CD4-positive, alpha-beta T cell (primary cell): ENCODE measurements at places on chromosomes 12 and 14.

DNA sequence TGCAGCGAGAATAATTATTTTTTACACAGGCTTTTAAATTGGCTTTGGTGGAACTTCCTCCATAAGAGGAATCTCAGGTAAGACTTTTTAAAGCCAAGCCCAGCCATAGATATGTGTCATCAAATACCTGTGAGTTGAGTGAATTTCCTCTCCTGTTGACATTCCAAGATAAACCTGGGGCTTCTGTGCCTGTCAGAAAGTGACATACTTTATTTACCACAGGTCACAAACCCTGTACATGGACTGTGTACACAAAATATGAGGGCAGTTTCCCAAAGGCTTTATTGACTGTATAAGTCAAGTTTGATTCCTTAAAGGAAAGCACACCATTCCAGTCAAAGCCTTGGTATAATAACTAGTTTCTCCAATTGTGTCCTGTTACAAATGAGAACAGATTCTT, 25.9 kb upstream of the SRSF5 start:
- DNase-seq, result no peak

- peak; percentile 48 for DNase-seq
These were observed 7.8 kb upstream of the DTX1 start for GRCh38 chr12:113048716-113049127.

GRCh38 chr12:97921979-97922722, 459.5 kb downstream of the RMST start:
- DNase-seq, result no peak

- DNase-seq, result no peak
These were observed 737 bp downstream of the SPX start for GRCh38 chr12:21526721-21527345.

GRCh38 chr14:79822034-79822433, 389.3 kb downstream of the DIO2 start:
- DNase-seq, result no peak

DNA sequence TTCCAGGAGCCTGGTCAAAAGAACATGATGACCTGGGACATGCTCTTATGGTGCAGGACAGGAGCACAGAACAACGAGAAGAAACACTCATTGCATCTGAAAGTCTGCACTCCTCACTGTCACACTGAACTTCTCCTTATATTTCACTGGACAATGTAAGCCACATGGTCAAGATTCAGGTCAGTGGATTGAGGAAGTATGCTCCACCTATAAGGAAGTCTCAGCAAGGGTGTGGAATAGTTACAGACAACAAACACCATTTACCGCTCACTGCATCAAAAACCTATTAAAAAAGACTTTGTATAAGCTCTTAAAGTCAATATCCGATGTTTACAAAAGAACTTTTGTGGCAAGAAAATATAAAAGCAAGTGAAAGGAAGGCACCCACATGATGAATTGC, 153.1 kb upstream of the FOXG1 start:
- DNase-seq, result no peak

DNA sequence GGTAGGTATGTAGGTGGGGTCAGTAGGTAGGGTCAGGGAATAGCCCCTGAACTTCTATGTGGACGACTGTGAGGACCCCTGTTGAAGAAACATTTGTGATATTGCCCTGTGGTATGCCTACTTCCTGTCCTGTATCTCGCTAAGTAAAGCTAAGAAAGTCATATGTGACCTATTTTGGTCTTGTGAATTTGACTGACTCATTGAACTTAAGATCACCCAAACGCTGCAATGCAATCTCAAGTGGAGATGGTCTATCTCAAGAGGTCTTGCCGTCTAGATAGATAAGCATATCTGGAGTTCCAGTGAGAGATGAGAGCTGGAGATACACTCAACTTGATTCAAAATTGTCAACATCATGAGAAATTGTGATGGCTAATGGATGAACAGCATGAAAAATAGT, 73.8 kb downstream of the TRAFD1 start:
- no peak for DNase-seq

DNA sequence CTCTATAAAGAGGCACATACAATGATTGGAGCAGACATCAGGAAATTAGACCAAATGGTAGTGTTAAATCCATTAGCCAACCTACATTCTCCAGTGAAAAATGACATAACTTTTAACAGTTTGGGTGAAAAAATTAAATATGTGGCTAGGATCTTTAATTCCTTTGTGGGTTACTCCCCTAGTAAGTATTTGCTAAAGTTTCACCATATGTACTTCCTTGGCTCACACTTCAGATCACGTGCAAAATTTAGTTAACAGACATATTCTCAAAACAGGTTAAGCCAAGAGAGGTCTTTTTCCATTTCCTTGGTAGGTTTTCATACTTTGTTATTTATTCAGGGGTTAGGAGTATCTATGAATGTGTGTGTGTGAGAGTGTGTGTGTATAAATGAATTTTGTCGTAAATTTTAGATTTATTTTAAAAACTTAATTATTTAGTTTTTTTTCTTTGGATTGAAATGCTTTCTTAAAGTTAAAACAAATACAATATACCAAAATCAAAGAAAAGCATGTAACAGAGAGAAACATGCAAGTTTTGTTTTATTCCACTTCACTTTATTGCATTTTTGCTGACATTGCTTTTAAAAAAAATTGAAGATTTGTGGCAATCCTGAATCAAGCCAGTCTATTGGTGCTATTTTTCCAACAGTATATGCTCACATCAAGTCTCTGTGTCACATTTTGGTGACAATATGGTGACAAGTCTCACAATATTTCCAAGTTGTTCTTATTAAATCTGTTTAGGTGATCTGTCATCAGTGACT, 258.7 kb downstream of the FLRT2 start:
- DNase-seq, result no peak

- DNase-seq, result no peak
These were observed 63.5 kb downstream of the LLPH start for GRCh38 chr12:66066929-66067523.

DNA sequence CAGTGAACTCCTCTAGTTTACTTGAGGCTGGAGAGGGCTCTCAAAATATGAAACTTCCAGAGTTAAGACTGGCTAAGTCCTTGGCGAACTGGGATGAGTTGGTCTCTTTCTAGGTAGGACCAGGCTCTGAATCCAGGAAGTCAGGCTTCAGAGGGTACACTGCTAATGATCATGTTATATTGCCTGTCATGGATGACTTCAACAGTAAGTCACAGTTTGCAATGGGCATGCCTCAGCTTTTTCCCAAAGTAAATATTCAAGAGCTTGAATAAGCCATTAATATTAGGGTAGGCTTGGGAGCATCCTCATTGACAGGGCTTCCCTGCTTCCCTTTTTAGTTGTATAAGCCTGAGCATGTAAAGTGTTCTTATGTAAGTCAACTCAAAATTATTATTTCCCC, 61.7 kb upstream of the PTHLH start:
- no peak for DNase-seq

DNA sequence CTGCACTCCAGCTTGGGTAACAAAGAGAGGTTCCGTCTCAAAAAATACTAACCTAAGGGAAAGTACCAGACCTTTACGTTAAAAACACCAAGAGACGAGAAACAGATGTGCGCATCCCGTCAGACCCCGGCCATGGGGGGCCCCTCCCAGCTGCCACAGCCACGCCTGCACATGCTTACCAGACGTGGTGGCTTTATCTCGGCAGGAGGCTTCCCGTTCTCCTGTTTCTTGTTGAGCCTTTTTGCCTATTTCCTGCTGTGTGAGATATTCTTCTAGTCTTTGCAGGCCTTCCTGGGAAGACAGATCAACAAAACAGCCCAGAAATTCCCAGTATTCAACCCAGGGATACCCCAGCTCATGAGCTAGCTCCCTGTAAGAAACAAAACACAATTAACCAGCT, 23.6 kb downstream of the PGAM5 start:
- DNase-seq, result no peak

- DNase-seq, result no peak
These were observed 118.3 kb upstream of the SCAF11 start for GRCh38 chr12:46108721-46109120.

- DNase-seq, result no peak
These were observed 2.4 kb upstream of the PAX9 start for GRCh38 chr14:36659010-36659821.

DNA sequence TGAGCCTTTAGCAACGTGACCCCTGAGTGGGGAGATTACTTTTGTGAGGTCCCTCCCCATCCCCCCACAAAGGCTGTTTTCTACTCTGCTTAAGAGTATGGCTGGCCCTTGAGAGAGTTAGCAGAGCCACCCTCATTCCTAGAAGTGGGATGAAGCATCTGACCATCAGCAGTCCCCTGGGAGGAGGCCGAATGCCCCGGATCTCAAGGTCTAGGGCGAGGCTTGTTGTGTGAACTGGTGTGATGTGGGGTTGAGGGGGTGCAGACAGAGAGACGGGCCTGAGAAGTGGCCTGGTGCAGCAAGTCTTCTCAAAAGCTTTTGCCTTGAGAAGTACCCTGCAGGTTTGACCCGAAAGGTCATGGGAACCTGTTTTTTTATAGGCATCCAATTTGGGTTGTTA, 153.0 kb upstream of the FKBP4 start:
- DNase-seq, result no peak

DNA sequence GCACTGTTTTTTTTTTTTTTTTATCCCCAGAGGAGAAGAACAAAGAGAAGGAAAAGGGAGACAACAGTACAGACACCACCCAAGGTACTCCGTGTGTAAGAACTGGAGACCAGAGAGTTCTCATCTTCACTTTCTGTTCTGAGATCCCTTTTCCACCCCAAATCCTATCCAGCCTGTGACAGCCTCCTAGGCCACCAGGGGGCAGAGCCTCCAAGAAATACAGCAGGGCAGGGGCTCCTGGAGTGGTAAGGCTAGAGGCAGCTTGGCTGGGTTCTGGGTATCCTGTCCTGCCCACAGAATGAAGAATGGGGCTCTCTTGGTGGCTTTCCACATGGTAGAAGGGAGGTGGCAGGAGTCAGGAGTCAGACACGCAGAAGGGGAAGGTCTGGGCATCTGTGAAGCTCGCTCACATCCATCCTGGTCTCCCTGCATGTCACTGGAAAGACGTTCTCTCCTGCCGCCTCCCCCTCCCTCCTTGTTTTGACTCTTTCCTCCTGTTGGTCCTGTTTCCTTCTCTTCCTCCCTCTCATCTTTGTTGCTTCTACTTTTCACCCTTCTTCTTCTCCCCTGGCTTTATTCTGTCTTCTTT, 12.0 kb downstream of the CLSTN3 start:
- peak; percentile 46 for DNase-seq

- DNase-seq, result no peak
These were observed 100.4 kb downstream of the TMTC3 start for GRCh38 chr12:88242571-88242925.

GRCh38 chr12:14810953-14811483, 3.0 kb downstream of the SMCO3 start:
- DNase-seq, result no peak

GRCh38 chr12:114316076-114316475, 89.9 kb downstream of the TBX5 start:
- no peak for DNase-seq

DNA sequence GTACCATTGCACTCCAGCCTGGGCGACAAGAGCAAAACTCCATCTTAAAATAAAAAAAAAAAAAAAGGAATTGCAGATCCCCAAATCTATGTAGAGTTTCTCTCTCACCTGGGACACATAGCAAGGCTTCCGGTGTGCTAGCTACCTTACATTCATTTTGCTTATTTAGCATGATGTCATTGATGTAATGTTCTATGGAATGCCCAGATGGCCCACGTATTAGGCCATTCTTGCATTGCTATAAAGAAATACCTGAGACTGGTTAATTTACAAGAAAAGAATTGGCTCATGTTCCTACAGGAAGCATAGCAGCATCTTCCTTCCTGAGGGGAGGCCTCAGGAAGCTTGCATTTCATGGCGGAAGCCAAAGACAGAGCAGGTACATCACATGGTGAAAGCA, 36.9 kb upstream of the A2ML1 start:
- no peak for DNase-seq
